ENCODE measurements at places on chromosomes 5 and 9.

DNA sequence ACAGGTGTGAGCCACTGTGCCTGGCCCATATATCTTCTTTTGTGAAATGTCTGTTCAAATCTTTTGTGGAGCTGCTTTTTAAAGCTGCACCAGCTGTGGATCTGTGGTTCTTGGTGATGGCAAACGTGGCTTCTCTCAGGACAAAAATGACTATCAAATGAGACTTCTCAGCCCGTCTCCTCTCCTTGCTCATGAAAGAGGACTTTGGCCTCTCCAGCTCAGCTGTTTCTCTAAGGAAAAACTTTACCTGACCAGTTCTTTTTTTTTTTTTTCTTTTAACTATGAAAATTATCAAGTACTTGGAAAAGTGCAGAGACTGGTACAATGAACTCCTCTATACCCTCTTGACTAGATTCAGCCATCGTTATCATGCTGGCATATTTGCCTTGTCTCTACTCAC is 44.8 kb downstream of the RALGPS1 start:
- DNase-seq, result no peak

- no peak for DNase-seq
Measured at GRCh38 chr5:152632360-152632759, 227.3 kb upstream of the NMUR2 start.

GRCh38 chr5:66867618-66868322 is 271.6 kb downstream of the MAST4 start:
- DNase-seq, result no peak

- DNase-seq, result no peak
Measured at GRCh38 chr5:34959323-34959722, 30.0 kb downstream of the DNAJC21 start.

GRCh38 chr9:2605246-2605645 is 16.3 kb upstream of the VLDLR start:
- no peak for DNase-seq

DNA sequence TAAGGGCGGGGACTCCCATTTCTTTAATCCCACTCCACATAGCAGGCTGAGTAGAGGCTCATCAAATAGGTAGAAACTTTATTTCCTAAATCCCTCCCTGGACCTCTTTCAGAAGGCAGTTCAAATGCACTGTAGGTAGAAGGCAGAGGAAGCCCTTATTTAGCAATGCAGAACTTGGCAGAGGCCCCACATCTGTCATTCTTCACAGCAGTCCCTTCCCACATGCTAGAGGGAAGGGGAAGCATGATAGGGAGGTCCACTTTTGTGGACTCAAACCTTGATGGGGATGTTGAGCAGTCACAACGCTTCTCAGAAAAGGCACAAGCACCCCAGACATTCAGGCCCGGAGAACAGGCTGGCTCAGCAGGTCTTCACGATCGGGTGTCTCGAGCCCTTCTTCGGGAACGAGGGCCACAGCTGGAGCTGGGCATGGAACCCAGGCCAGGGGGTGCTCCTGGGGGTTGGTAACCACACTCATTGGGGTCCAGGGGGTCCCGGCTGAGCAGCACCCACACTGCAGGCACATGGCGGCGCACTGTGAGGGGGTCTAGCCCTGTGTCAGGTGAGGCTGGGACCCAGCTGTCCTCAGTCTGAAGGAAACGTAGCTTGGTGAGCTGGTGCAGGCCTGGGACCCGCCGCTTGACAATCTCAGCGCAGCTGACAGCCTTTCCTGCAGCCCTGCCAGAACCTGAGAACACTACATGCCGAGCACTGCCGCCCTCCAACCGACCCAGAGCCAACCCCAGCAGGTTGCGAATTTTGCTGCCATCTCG is 1.3 kb downstream of the RPP25L start:
- no peak for DNase-seq

DNA sequence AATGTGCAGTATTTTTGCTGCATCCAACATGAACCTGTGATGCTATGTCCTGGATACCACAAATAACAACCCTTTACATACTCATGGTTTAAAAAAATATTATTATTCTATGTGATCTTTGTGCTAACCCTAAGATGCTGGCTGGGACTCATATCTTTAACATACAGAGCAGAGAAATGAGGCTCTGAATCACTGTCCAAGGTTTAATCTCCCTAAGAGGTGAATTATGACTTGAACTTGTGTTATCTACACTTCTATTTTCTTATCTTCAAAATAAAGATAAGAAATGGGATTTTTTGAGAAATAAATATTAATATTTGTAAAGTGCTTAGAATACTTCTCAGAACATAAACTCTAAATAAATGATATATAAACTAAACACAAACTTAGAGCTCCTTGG is 68.8 kb upstream of the GRIA1 start:
- DNase-seq, result no peak

- no peak for DNase-seq
Measured at GRCh38 chr5:153719324-153719723, 228.9 kb downstream of the GRIA1 start.

DNA sequence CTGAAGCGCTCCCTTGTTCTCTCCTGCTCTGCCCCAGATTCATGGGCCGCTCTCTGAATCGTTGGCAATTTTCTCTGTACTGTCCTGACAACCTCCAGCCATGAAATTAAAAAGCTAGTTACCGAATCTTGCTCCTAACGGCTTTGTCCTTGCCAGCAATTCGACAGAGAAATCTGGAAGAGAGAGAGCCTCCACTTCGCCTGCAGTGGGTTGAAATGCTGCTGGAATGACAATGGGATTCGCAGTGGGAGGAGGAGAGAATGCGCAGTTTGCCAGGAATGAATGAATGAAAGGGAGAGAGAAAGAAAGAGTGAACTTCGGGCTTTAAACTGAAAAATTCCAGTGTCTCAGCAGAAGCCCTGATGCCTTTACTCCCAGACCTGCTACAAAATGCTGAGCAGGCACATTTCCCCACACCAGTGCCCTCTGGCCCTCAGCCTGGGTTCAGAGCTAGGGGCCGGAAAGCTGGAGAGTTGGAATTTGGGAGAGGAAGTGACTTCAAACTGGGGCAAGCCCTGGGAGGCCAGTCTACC is 11.5 kb upstream of the BOD1 start:
- DNase-seq, result no peak

GRCh38 chr5:51194671-51195070 is 188.6 kb upstream of the ISL1 start:
- DNase-seq, result no peak

GRCh38 chr9:86763791-86764190 is 183.5 kb downstream of the GAS1 start:
- DNase-seq, result no peak

GRCh38 chr9:70411121-70411929 is 3.1 kb downstream of the KLF9 start:
- DNase-seq, result no peak
